ENCODE measurements at places on chromosomes 3 and 15.

GRCh38 chr3:30688776-30689641 is 82.6 kb downstream of the TGFBR2 start:
- no peak for DNase-seq

GRCh38 chr3:190003681-190004123 is 117.0 kb downstream of the P3H2 start:
- DNase-seq: no peak

- no peak for DNase-seq
Measured at GRCh38 chr3:123383091-123384053, 65.5 kb downstream of the ADCY5 start.

- DNase-seq: no peak
Measured at GRCh38 chr3:58627570-58627885, 39.0 kb downstream of the FAM3D start.

- DNase-seq: no peak
Measured at GRCh38 chr3:32544894-32545293, 25.8 kb downstream of the DYNC1LI1 start.

GRCh38 chr3:89946884-89947283 is 839.5 kb downstream of the EPHA3 start:
- no peak for DNase-seq

GRCh38 chr3:14389166-14389606 is 13.2 kb upstream of the SLC6A6 start:
- no peak for DNase-seq

DNA sequence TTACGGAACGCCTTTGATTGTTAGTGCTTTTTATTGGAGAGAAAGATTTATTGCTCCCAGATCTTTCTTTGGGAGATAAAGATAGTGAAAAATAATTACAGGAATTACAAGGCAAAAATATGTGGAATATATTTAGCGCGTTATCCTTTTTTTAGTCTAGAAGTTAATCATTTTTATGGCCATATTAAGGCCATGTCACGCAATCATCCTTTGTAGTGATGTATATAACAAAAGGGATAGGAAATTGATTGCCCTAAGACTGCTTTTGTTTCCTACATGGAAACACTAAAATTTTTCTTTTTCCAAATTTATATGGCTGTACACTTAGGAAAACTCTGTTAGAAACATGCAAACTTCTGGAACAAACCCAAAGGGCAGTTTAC is 1.5 kb downstream of the TRPC1 start:
- DNase-seq: no peak

DNA sequence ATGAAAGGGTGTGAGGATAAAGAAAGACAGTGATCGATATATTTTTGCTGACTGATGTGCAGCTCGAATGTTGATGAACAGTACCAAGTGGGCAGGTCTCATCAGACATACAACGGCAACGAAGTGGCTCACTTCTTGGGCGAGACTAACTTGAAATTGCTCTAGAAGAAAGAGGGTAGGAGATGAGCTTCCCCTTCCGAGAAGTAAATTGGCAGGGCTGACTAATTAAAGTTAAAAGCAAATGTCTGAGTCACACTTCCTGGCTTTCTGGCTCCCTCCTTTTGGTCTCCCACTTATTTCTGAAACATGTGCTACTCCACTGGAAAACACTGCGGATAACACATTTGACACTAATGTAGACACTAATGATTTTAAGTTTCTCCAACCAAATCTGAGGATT is 228.3 kb downstream of the ABHD5 start:
- no peak for DNase-seq

DNA sequence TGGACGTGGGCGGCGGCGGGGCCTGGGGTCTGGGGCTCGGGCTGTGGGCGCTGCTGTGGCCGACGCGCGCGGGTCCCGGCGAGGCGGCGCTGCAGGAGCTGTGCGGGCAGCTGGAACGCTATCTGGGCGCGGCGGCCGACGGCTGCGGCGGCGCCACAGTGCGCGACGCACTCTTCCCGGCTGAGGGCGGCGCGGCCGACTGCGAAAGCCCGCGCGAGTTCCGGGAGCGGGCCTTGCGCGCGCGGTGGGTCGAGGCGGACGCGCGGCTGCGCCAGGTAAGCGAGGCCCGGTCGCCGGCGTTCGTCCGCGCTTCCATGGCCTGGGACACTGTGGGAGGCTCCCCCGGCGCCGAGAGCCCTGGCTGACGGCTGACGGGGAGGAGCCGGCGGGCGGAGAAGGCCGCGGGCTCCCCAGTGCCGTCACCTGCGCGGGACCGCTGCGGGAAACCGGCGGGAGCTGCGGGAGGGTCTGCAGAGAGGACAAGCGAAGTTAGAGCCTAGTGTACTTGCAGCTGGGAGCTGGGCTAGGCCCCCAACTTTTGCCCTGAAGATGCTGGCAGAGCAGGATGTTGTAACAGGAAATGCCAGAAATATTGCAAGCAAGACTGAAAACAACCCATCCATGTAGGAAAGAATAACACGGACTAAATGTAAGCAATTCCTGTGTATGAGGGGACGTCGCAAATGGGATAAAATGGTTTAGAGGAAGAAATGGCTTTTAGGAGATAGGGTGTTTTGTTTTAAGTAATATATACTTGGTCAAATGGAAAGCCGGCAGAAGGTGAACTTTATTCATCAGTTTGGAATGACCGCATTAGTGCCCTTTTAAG is 847 bp downstream of the WHAMM start:
- peak; percentile 24 for DNase-seq

GRCh38 chr3:163071713-163072112 is 1575.1 kb downstream of the OTOL1 start:
- no peak for DNase-seq

DNA sequence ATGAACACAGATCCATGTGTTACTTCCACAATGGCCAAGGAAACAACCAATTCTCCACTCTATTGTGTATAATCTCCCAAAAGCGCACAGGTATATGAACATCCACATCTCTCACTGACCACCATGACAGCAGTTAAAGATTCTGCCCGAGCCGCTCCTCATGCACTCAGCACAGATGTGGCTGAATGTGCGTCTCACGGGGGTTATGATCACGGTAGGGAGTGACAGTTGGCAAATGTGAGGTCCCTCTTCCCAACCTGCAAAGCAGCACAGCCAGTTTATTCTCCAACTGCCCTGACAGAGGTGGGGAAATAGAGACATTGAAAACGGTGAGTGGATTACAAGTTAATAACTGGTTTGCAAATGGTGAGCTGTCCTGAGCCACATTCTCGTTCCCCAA is 17.6 kb downstream of the FOXP1 start:
- no peak for DNase-seq

DNA sequence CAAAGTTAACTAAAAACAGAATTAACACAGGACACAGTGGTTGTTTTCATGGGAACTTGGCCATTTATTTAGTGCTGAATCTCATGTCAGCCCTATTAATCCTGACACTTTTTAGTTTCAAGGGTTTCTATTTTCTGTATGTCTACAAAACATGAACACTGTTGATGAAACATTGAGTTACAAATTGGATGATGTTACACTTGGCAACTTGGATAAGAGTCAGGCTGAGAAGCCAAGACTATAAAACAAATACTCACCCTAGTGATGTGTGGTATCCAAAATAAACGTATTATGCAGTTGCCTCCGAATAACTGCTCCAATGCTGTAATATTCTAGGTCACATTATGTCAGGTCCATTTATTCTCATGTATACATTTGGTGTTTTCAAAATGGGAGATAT is 349.6 kb downstream of the ZIC1 start:
- DNase-seq: no peak

GRCh38 chr3:13650210-13651056 is 101.5 kb downstream of the FBLN2 start:
- peak; percentile 82 for DNase-seq

GRCh38 chr3:194933465-194933864 is 247.8 kb downstream of the FAM43A start:
- DNase-seq: no peak

- no peak for DNase-seq
Measured at GRCh38 chr3:87710028-87710427, 348.8 kb downstream of the CGGBP1 start.

DNA sequence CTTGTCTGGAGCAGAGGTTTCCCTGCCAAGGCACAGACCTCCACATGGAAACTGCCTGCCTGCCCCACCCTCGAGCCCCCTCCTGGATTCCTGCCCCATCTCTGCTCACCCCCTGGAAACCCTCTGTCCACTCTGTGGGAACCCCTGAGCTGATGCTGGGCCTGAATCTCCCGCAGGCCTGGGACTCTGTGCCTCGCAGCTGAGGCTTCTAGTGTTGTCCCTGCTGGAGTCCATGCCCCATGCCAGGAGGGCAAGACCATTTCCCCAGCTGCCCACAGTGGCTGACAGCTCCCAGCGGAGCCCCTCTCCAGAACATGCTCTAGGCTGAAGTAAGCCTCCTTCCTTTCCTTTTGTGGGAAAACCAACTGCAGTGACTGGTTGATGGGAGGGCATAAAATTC is 46.9 kb downstream of the SRGAP3 start:
- no peak for DNase-seq

DNA sequence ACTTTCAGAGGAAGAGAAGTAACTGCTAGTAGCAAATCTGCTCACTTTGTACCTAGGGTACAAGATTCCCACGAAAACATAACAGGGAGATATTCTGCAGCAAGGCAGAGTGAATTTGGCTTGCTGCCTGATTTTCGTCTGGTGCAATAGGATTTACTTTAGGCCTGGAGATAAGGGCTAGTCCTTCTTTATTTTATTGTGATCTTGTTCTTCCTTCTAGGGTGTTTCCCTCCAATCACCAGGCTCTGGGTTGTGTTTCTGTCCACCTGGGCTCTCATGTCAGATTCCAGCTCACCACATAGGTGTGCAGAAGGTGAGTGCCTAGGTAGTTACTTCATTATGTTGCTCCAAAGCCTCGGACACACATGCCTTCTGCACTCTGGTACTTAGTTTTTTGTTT is 211.8 kb upstream of the RGMA start:
- no peak for DNase-seq

Measured in effector memory CD8-positive, alpha-beta T cell (primary cell).